ENCODE measurements at places on chromosomes 3 and 15. TPM values are rescaled to one million over a fixed set of nuclear protein-coding genes. Genes with fewer than 3 reads are reported as not detected.

GRCh38 chr15:26981492-26981891 lies 10.5 kb downstream of the GABRG3 start:
- H3K27ac ChIP-seq: no peak overlapping the region
- no peak overlapping the region for H3K4me3 ChIP-seq
- H3K36me3 ChIP-seq: no peaks in the 10 kb centered on the region
- H3K4me1 ChIP-seq: no peaks in the 10 kb centered on the region
- DNase-seq: no peak
- H3K27me3 ChIP-seq: no peaks in the 10 kb centered on the region

DNA sequence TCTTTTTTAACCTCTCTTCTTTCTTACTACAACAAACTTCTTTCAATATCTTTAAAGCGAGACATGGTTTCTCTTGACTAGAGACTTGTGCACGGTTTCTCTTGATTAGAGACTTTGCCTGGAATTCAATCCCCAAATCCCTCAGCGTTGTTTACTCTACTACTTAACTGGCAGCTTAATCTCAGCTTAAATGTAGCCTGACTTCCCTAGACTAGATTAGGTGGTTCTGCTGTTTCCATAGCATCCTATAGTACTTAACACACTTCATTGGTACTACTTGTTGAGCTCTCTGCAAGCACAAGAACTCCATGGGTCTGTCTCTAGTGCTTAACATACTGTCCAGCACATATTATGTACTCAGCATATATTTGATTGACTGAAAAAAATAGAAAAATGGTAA lies 168.2 kb upstream of the GPR149 start:
- DNase-seq: no peak
- H3K27ac ChIP-seq: no peak overlapping the region
- H3K4me3 ChIP-seq: no peak overlapping the region
- H3K36me3 ChIP-seq: no peaks in the 10 kb centered on the region
- no peaks in the 10 kb centered on the region for H3K27me3 ChIP-seq
- H3K4me1 ChIP-seq: no peaks in the 10 kb centered on the region

- H3K4me3 ChIP-seq: no peak overlapping the region
- no peak overlapping the region for H3K27ac ChIP-seq
- no peaks in the 10 kb centered on the region for H3K36me3 ChIP-seq
- no peak for DNase-seq
- H3K4me1 ChIP-seq: no peaks in the 10 kb centered on the region
- H3K27me3 ChIP-seq: no peaks in the 10 kb centered on the region
These were observed 26.1 kb downstream of the RPL39L start for GRCh38 chr3:187112934-187113793.

DNA sequence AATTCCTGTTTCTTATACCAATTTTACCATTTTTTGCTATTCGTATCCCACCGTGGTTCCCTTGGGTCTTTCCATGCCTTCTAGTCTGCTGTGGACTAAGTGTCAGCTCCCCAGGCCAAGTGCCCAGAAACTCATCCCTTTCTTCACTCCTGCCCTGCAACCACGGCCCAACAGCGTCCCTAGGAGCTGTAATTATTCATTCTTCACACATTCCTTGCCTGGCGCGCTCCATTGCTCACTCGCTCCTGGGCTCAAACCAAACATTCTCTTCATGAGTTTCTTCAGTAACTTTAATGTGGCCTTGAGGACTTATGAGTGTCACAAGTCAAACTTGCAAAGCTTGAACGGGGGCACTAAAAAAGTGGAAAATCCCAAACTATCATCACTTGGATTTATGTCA lies 15.7 kb downstream of the GABRB3 start:
- H3K4me3 ChIP-seq: no peak overlapping the region
- H3K27ac ChIP-seq: no peak overlapping the region
- H3K27me3 ChIP-seq: no peaks in the 10 kb centered on the region

- no peak overlapping the region for H3K4me3 ChIP-seq
- no peaks in the 10 kb centered on the region for H3K27me3 ChIP-seq
- no peak for DNase-seq
- H3K27ac ChIP-seq: no peak overlapping the region
These were observed 411.2 kb downstream of the NAALADL2 start for GRCh38 chr3:175270198-175270837.

The NOX5 gene
- 0.16 TPM for total RNA-seq

The GOLGA8R gene
- total RNA-seq: 2.6 TPM

The KCNMB3 gene
- 1.6 TPM for total RNA-seq

All from right atrium auricular region (tissue), 2 donors.